ENCODE measurements at places on chromosomes 11 and 22.

DNA sequence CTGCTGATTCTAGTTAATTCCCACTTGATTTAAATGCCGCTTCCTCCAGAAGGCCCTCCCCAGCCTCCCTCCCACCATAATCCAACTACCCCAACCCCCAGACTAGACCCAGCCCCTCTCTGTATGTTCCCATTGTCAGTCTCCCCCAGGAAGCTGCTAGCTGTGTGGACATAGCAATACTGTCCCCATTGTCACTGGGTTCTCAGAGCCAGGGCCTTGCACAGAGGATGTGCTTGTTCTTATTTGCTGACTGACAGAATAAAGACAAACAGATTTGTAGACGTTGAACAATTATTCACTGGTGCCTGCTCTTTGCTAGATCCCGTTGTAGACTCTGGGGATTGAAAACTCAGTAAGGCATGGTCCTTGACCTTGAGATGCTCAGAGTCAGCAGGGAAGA lies 45.7 kb upstream of the NAV2 start:
- DNase-seq = no peak

- no peak for DNase-seq
Measured at GRCh38 chr11:66973956-66974580, 1.0 kb upstream of the C11orf86 start.

DNA sequence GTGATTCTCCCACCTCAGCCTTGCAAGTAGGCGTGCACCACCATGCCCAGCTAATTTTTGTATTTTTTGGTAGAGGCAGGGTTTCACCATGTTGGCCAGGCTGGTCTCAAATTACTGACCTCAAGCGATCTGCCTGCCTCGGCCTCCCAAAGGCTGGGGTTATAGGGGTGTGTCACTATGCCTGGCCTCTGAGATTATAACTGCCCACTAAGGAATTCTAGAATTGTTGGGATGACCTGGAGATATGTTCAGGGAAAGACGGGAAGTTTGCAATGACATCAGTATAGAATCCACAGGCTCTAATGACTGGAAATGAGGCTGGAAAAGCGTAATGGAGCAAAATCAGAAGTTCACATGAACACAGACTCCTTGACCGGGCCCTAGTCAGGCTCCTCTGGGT lies 62.2 kb downstream of the CLMP start:
- DNase-seq = no peak

GRCh38 chr11:27553186-27553585 lies 46.6 kb upstream of the LIN7C start:
- DNase-seq = no peak

- DNase-seq = no peak
Measured at GRCh38 chr22:25875461-25875860, 133.5 kb downstream of the MYO18B start.

GRCh38 chr11:79600711-79601110 lies 159.9 kb upstream of the TENM4 start:
- no peak for DNase-seq

- no peak for DNase-seq
Measured at GRCh38 chr22:25413620-25414019, 150.9 kb upstream of the GRK3 start.

GRCh38 chr11:131976021-131976420 lies 605.6 kb downstream of the NTM start:
- DNase-seq = no peak

GRCh38 chr11:72685560-72686480 lies 11.6 kb upstream of the PDE2A start:
- no peak for DNase-seq

- DNase-seq = no peak
Measured at GRCh38 chr11:44113018-44113417, 17.5 kb downstream of the EXT2 start.

DNA sequence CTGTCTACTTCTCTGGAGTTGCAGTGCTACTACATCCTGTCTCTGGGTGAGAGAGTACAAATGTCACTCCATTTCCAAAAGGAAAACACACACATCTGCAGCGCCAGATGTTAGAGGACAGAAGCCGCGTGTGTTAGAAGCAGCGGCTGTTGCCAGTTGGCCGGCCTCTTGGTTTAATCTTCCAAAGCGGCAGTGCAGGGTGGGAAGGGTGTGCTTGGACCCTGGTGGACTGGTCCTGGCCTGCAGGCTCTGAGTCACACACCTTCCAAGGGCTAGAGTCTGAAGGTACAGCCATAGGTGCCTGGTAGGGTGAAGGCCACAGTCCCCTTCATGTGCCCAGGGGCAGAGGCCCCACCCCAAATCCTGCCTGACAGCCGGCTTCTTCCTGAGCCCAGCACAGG lies 99.8 kb downstream of the CTTN start:
- no peak for DNase-seq

- DNase-seq = no peak
Measured at GRCh38 chr11:81241672-81242275, 1491.9 kb downstream of the FAM181B start.

GRCh38 chr11:124762624-124763155 lies 600 bp upstream of the ESAM start:
- no peak for DNase-seq

- no peak for DNase-seq
Measured at GRCh38 chr11:108170184-108170583, 48.8 kb downstream of the ACAT1 start.

DNA sequence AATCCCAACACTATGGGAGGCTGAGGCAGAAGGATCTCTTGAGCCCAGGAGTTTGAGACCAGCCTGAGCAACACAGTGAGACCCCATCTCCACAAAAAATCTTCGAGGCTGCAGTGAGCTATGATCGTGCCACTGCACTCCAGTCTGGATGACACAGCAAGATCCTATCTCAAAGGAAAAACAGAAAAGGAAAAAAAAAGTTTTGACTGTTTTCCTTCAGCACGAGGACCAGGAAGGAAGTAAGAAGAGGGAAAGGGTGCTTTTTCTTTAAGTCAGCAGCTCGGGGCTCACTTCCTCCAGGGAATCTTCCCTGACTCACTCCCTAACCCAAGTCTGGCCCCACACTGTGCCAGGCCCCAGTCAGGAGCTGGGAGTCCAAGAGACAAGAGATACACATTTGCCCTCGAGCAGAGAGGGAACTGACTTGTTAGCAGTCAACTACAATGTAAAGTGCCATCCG lies 14.2 kb downstream of the ARRB1 start:
- no peak for DNase-seq

- no peak for DNase-seq
Measured at GRCh38 chr22:46295277-46295971, 1.2 kb upstream of the GTSE1 start.

GRCh38 chr11:1777737-1778136 lies 14.0 kb upstream of the CTSD start:
- no peak for DNase-seq

GRCh38 chr22:48431014-48431413 lies 1396.7 kb downstream of the BRD1 start:
- DNase-seq = no peak

DNA sequence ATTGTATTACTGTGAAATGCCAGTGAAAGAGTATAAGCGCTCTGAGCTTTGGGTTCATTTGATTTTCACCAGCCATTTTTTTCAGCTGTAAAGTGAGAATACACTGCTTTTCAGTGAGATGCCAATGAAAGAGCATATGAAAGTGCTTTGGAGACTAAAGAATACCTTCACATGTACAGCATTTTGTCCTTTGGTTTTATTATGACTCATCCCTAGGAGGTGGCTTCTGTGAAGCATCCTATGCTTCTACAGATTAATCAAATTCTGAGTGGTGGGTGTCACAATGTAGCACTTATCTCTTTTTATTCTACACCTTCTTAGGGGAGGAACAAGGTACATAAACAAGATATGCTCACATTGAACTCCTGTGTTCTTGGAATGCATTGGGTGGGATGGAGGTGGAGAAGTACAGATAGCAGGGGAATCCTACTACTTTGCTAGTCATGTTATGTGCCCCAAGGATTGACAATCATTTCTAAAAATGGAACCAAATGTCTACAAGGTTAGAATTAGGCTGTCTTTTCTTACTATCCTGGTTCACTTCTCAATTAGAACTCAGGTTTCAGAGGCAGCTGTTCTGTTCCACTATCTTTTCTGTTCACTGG lies 18.7 kb downstream of the TRIM44 start:
- DNase-seq = no peak

DNA sequence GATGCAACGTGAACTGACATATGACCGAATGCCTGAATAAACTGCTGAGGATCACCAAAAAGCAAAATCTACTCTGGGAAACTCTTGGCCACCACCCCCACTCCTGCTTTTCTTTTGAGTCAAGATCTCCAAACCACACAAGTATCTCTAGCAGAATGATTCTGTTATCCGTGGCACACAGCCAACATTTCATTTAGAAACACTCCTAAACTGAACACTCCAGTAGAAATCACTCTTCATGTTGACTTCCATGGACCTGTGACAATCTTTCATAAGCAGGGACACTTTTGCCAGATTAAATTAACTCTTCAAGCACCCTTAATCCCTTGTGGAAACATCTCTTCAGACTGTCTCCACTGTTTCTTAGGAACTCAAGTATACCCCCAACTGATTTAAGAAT lies 44.4 kb downstream of the VSIG10L2 start:
- DNase-seq = no peak

DNA sequence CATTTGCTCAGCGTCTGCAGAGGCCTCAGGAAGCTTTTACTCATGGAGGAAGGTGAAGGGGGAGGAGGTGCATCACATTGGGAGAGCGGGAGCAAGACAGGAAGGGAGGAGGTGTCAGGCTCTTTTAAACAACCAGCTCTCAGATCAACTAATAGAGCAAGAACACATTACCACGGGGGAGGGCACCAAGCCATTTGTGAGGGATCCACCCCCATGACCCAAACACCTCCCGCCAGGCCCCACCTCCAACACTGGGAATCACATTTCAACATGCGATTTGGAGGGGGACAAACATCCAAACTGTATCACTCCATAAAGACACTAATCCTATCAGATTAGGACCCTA lies 18.9 kb upstream of the THY1 start:
- DNase-seq = no peak

DNA sequence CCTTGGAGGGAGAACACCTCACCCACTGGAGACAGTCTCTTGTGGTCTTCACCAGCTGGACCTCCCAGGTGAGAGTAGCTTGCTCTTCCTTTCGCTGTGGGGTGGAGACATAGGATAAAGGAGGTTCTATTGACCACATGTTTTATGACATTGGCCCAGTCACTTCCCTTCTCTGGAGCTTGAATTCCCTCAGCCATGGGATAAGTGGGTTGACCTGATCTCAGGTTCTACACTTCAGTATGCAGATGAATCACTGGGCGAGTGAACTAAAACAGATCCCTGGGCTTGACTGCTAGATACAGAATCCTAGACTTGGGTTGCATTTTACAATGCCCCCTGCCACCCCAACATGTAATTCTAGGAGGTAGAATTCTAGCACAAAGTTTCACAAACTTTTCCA lies 54.8 kb upstream of the PRSS23 start:
- DNase-seq = no peak

DNA sequence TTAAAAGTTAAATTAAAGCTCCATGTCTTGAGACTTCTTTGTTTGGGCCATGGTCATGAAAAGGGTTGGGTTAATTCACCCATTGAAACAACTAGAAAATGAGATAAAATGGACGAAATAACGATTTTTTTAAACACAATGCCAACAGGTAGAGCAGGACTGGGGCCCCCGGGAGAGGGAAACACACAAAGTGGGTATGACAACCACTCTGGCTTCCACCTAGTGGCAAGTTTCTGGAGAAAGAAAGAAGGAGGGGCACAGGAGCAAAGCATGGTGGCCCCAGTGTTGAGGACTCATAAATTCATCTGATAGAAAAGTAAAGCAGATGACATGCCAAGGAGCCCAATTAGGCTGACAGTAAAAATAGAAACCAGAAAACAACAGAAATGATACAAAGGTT lies 68.4 kb downstream of the MYEOV start:
- DNase-seq = no peak

DNA sequence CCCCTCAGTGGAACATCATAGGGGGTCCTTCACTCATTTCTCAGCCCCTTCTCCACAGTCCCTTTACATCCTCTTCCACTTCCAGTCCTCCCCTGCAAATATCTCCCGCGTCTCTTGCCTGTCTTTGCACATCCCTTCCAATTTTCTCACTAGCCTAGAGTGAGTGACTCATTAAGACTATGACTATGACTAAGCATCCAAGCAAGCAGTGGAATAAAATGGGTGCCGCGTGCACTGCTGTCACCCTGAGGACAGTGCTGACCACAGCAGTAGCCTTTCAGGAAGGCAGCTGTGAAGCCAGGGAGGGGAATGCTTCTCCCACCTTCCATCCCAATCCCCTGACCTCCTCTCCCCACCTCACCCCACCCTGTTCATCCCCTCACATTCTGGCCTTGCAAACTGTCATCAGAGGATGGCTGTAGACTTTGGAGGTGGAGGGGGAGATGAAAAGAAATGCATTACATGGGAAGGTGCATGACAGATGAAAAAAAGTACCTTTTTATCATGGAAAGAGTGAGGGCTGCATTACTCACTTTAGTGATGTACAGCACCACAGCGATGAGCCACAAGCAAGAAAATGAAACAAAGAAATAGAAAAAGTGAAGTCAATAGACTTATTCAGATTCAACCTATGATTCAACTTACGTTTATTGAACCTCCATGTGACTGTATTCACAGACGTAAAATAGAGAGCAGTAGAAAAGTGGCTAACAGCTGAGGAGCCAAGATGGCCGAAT lies 948.2 kb downstream of the NTM start:
- no peak for DNase-seq

- DNase-seq = no peak
Measured at GRCh38 chr11:10158461-10158860, 135.6 kb downstream of the SBF2 start.

DNA sequence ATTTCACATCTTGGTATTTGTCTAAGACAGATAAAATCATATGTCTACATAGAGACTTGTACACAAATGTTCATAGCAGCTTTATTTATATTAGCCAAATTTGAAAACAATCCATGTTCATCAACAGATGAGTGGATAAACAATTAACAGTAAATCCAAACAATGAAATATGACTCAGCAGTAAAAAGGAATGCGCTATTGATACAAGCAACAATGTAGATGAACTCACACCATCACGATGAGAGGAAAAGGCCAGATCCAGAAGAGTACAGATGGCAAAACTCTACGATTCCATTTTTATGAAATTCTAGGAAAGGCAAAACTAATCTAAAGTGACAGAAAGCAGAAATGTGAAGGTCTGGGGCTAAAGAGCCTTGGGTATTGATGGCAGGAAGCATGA lies 384.3 kb downstream of the NTM start:
- DNase-seq = no peak

- DNase-seq = no peak
Measured at GRCh38 chr22:35914665-35915476, 113.8 kb downstream of the RBFOX2 start.
